ENCODE measurements at places on chromosomes 11 and 22.
A peak's percentile ranks its signal among the peaks of the same experiment; 100 is the strongest.

DNA sequence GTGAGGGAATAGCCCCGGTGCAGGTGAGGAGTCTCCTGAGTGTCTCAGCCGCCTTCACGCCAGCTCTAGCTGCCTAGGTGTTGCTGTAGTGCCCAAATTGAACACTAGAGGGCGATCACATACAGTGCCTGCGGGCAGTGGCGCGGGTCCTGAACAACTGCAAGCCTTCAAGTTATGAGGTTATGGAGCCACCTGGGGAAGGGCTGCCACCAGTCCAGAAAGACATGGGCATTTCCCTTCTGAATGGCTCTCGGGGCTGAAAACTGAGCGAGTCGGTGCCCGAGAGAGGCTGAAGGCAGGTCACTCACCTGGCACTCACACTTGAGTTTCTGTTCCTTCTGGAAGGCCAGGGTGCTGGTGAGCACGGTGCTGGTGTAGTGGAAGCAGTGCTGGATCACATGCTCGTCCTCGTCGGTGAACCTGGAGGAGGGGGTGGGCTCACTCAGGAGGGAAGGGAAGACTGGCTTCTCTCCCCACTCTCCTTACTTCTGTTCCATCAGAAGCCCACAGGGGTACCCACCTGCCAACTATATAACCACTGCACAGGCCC, 88.4 kb downstream of the PDE2A start:
- peak; percentile 63 for DNase-seq

- no peak for DNase-seq
These were observed 1.4 kb downstream of the PLXNB2 start for GRCh38 chr22:50305923-50306566.

DNA sequence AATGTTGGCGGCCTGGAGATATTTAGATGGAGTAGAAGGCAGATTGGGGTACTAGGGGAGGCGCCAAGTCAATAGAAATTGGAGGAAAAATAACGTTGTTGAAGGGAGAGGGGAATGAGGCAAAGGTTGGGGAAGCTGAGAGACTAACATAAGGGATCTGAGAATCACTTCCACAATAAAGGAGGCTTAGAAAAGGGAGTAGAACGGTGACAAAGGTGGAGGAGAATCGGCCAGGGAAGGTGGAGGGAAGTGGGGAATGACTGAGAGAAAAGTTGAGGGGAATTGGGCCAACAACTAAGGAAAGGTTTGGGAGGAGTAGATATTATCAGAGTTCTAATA, 510 bp downstream of the PPME1 start:
- no peak for DNase-seq

DNA sequence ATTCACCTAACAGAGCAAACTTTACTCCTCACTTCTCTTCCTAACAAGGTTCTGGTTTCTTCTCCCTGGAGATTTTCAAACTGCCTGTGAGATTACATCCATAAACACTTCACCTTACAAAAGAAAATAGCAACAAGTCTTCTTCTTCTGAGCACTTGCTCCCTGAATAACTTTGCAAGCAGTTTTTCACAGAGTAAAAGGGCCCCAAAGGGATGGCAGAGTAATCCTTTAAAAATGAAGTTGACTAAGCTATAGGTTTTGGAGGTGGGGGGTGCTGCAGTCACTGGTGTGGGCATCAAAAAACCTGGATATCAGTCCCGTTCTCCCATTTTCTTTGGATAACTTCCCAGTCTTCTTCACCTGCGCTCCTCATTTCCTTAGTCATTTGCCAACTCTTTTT, 484.9 kb downstream of the MIAT start:
- DNase-seq, result no peak

DNA sequence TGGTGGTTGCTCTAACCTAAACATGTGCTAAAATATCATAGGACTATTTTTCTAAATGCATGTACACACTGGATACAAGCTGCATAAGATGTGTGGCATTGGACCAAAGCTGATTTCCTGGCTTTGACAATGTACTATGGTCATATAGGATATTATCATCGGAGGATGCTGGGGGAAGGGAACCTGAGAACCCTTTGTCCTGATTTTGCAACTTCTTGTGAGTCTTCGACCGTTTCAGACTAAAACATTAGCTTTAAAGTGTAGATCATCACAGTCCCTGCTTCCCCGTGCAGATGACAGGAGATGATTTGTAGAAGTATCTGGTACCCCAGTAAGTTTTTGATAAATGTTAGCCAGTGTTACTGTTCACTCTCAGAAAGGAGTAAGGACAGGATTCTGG, 554.7 kb downstream of the MIAT start:
- no peak for DNase-seq

GRCh38 chr11:129145276-129145675, 46.8 kb downstream of the ARHGAP32 start:
- no peak for DNase-seq

DNA sequence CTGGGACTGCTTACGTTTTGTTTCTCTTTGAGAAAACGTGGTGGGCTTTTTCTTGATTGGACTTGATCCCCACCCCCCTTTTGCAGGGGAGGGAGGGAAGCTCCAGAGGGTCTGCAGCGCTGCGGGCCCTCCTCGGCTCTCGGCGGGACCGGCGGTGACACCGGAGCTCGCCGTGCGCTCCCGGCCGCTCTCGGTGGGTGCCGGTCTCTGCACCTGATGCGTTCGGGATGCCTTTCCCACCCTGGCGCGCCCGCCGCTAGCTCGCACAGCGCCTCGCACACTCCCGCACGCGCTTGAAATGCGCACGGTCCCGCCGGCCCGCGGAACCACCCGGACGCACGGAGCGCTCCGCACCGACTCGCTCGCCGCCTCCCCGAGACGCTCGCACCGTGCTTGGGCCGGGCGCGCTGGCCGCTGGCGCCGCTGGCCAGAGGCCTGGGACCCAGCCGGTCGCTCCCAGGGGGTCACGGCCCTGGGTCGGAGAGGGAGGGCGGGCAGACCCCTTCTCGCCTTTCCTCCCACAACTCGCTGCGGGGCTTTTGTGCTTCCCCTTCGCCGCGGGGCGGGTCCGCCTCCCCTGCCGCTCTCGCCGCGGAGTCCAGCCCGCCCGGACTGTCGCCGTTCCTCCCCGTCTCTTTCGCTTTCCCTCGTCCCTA, 1.0 kb downstream of the ZBTB16 start:
- no peak for DNase-seq

DNA sequence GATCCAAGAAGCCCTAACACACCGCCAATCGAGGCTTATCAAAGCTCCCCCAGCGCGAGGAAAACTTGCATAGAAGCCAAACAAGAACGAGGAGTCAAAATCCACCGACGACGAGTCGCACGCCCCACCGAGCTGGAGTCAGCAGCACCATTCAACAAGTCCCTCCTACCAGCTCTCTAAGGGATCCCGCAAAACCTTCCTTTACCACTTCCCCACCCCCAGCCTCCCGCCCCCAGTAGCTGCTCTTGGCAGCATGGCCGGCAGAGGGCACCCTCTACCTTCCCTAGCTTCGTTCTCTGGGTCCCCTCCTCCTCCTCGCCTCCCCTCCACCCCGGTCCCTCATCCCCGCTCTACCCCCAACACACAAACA, 1.4 kb downstream of the BDNF start:
- DNase-seq, result peak; percentile 85

DNA sequence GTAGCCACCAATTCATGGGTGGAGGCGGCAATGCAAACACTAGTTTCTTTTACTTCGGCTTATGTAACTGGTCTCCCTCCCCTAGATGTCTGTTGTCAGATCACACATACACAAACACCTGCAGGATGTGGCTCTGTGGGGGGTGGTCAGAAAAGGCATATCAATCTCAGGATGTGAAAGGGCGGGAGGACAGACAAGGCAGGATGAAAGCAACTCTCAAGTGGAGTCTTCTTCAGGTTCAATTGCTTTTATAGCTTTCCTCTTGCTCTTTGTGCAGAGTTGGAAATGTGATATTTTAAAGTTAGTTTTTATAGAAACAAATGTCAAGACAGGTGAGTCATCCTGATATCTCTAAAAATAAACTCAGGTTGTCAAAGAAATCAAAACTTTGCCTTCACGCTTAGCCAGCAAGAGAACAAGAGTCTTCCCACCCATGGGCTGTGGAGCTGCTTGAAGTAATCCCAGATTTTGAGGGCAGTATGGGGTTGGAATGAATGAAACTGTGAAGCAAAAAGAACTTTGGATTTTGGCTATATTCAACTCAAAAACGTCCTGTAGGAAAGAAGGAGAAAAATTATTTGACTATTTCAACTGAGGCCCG, 423.4 kb downstream of the GUCY1A2 start:
- no peak for DNase-seq

- DNase-seq, result no peak
These were observed 116.7 kb upstream of the IGLL5 start for GRCh38 chr22:22770881-22771280.

All from Kasumi-1 (cell line).